Fibroblast of the aortic adventitia (primary cell): ENCODE measurements at places on chromosomes 12 and 14. TPM values are rescaled to one million over a fixed set of nuclear protein-coding genes. Genes with fewer than 3 reads are reported as not detected.

MYO1A gene
- total RNA-seq = 0.09 and 3.4 TPM in 2 replicates

ERBB3 gene
- 1.2 and 1.5 TPM in 2 replicates for total RNA-seq

PTHLH gene
- 1.6 and 4.3 TPM in 2 replicates for total RNA-seq

TPH2 gene
- total RNA-seq = not detected in 2 replicates

G2E3 gene
- total RNA-seq = 24.8 and 43.9 TPM in 2 replicates

C3AR1 gene
- total RNA-seq = 0.18 TPM in 1 of 2 replicates, not detected in the other

INHBC gene
- total RNA-seq = not detected in 2 replicates

EPYC gene
- total RNA-seq = not detected in 2 replicates

MANSC4 gene
- total RNA-seq = not detected in 2 replicates

APOLD1 gene
- 3.6 and 9.2 TPM in 2 replicates for total RNA-seq

PDZRN4 gene
- total RNA-seq = not detected in 2 replicates

GPR137C gene
- 0.49 and 1.7 TPM in 2 replicates for total RNA-seq

ALX1 gene
- 0.63 and 1.2 TPM in 2 replicates for total RNA-seq

DNAJC22 gene
- 1.6 and 2.5 TPM in 2 replicates for total RNA-seq

NFATC4 gene
- total RNA-seq = 77.9 and 221 TPM in 2 replicates

DDN gene
- 0.08 and 0.09 TPM in 2 replicates for total RNA-seq

ARID2 gene
- total RNA-seq = 17.5 and 25.0 TPM in 2 replicates

UNC79 gene
- 0.09 and 0.16 TPM in 2 replicates for total RNA-seq

ALDH1L2 gene
- total RNA-seq = 41.5 and 79.1 TPM in 2 replicates

EXOC3L4 gene
- 0.41 TPM in 1 of 2 replicates, not detected in the other for total RNA-seq

SERPINA10 gene
- not detected in 2 replicates for total RNA-seq

SLC5A8 gene
- not detected in 2 replicates for total RNA-seq

GZMH gene
- not detected in 2 replicates for total RNA-seq

OXA1L gene
- 50.9 and 66.4 TPM in 2 replicates for total RNA-seq
